Activated gamma-delta T cell treated with anti-CD3 and anti-CD28 coated beads, Interleukin-2, amount 50 U/mL, for 16 hours (primary cell): ENCODE measurements at places on chromosomes 3 and 15.

DNA sequence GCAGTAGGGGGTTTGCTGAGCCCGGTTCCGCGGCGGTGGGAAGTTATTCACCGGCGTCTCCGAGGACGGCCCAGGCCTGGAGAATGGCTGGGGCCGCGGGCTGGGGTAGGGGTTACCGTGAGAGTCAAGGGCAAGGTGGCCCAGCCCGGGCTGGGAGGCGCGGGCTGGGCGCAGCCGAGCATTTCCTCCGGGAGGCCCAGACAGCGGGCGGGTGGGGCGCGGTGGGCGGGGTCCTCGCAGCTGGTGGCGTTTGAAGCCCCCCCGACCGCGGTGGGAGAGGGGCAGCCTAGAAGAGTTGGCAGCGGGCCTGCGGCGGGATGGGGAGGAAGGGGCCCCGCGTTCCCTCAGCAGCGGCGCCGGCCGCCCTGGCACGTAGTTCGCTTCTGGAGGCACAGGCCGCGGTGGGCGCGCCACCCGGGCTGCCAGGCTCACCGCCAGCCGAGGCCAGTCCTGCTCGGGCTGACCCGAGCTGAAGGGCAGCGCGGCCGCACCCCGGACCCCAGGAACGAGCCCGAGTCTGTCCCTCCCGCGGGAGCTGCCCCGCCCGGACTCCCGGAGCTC is 960 bp upstream of the KLF13 start:
- peak; percentile 55 for DNase-seq

DNA sequence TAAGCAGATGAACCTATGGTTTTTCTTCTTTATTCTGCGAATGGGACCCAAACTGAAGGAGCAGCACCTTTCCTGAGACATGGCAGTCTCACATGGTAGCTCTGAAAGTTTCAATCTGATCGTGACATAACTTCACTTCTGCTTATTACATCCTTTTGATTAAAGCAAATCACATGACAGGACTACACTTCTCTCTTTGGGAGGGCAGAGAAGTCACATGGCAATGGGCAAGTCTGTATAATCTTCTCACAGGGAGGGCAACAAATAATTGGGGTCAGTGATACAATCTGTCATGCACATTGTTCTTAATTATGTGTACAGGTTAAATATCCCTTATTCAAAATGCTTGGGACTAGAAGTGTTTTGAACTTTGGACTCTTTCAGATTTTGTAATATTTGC is 21.6 kb downstream of the NCBP2 start:
- no peak for DNase-seq

DNA sequence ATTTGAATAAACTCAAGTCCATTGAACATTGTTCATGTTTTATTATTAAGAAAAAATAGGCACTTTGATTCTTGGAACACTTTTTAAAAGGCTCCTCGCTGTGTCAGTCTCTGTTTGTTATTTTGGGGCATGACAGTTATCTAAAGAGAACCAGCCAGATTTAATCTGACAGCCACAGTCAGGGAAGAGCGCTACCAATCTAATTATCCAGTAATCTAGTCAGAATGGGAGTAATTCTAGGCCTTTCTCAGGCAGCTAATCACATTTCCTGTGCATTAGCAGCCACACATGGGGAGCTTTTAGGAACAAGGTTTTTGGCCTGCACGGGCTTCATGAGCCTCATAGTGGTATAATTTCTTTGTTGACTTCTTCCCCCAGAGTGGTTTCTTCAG is 362.2 kb downstream of the RBMS3 start:
- no peak for DNase-seq

DNA sequence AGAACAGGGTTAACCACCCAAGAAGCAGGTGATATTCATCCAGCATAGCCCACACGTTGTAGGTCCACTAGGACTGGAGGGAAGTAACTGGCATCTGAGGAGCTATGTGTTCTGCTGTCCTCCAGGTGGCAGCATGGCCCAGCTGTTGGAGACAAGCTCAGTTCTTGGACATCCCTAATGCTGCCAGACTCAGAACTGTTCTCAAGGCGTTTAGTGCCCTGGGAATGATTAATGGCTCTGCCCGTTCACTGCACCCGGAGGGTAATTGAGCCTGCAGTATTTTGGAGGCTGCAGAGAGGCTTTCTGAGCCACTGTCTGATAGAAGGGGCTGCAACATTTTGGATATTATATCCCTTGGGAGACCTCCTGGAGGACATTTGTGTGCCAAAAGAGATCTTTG is 521.3 kb upstream of the SEMA6D start:
- DNase-seq = no peak

DNA sequence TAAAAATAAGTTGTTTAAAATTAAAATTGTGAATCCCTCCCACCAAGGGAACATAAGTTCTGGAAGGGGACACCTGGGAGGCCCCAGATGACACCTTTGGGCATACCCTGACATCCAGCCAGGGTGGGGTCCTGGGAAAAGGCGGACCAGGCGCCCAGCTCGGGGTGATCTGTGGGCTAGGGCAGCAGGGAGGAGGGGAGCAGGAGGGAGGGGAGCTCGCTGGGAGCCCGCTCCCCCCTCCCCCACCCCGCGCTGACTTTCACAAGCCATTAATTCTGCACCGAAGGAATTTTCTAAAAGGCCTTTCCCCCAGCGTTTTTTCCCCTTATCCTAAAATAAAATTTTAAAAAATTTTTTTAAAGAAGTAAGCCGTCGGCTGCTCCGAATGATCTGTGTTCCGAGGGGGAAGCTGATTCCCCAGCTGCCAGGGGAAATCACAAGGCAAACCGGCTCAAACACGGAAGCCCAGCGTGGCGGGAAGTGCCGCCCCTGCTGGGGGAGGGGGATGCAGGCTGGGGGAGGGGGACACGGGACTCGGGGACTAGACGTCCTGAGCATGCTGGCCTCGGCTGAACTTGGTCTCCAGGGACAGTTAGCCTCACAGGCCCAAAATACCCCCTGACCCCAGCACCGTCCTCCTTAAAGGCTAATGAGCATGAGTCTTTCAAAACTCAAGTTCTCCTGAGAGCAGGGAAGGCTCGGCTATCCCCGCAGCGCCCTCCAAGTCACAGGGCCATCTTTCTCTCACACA is 13.9 kb downstream of the PLXND1 start:
- DNase-seq = no peak

GRCh38 chr3:150890295-150890694 is 14.9 kb downstream of the MINDY4B start:
- no peak for DNase-seq

- DNase-seq = no peak
Measured at GRCh38 chr3:40071683-40072238, 237.7 kb upstream of the EIF1B start.

DNA sequence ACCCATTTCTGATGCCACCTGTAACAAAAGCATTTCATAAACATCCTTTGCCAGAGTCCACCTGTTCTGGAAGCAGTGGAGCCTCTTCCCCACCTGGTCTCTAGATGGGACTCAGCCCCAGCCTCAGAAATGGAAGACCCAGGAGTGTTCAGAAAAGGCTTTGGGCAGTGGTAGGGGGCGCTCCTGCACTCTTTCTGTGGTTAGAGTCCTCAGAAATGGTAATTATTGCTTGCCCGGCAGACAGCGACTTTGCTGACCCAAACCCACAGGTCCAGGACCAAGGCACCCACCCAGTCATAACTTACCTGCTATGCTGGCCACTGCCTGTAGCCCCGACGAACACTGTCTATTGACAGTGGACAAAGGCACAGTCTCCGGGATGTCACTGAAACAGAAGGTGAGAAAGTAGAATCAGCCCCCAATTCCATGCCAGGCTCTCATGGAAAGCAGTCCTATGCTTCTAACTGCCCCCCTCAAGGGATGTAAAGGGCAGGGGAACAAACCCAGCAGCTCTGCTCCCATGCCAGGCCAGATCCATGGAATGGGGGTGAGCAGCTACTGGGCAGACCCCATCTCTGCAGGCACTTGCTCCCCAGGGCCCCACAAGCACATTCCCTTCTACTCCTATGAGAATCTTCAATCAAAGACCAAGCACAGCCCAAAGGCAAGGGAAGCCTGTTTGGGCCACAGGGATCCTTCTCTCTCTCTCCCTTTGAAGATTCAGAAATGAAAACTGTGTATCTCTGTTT is 5.1 kb downstream of the ACAA1 start:
- DNase-seq = no peak

DNA sequence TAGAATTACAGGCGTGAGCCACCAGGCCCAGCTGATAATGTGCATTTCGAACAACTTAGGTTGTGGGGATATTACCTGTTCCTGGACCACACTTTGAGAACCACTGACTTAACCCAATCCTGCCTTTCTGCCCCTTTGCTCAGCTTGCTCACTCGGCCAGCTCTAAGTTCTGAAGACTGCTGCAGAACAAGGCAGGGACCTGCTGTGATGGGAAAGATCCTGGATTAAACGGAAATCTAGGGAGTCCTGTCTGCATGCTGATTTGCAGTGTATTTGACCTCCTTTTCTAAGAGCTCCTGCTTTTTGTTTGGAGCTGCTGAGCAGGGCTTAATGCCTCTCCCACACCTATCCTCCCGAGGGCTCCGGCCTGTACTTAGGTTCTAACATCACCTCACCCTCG is 2.9 kb downstream of the LTK start:
- no peak for DNase-seq

- DNase-seq = peak; percentile 17
Measured at GRCh38 chr3:32334675-32335074, 57.0 kb upstream of the CMTM7 start.

- DNase-seq = no peak
Measured at GRCh38 chr3:178308771-178309170, 227.5 kb upstream of the KCNMB2 start.

GRCh38 chr3:127732303-127732702 is 59.6 kb downstream of the ABTB1 start:
- DNase-seq = no peak

DNA sequence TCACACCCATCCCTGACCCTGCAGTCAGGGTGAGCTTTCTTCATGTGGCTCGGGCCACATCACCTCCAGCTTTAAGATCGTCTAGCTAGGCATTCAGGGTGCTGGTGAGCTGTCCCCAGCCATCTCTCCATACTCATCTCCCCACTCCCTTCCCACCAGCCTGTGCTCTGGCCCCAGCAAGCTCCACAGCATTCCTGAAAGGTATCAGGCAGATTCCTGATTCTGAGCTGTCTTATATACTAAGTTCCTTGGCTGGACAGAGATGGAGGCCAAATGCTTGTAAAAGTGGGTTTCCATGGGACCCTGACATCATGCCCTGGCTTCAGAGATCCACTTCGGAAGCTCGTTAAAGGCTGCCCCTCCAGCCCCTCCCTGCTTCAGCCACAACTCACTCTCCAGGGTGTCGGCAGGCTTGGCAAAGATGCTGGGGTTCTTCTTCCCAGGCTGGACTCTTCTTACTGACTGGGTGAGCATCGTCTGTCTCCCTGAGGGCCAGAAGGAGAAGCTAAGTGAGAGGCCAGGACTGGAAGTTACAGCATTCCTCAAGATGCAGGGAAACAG is 3.9 kb downstream of the CILP start:
- DNase-seq = no peak

- DNase-seq = no peak
Measured at GRCh38 chr15:67928666-67929065, 88.8 kb upstream of the RNU6-1 start.

DNA sequence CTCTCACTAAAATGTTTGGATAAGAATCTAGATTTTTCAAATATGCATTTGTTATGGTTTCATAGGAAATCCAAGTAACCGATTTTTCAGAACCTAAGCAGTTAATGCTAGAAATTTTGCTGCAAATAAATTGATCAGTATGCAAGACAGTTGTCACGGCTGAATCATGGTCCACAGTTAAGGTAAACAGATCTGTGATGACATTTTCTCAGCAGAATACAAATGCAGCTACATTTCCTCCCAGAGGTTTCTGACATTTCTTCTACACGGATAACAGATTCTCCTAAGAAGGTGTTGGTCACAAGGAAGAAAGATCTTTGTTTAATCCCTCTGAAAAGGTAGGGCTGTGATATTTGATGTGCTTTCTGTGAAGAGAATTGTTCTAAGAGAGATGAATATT is 36.9 kb downstream of the ARNT2 start:
- no peak for DNase-seq

- no peak for DNase-seq
Measured at GRCh38 chr3:127254730-127255129, 33.1 kb downstream of the PRR20G start.

GRCh38 chr15:79132770-79133169 is 42.2 kb upstream of the RASGRF1 start:
- DNase-seq = no peak

GRCh38 chr3:11415099-11415498 is 142.9 kb downstream of the ATG7 start:
- no peak for DNase-seq

DNA sequence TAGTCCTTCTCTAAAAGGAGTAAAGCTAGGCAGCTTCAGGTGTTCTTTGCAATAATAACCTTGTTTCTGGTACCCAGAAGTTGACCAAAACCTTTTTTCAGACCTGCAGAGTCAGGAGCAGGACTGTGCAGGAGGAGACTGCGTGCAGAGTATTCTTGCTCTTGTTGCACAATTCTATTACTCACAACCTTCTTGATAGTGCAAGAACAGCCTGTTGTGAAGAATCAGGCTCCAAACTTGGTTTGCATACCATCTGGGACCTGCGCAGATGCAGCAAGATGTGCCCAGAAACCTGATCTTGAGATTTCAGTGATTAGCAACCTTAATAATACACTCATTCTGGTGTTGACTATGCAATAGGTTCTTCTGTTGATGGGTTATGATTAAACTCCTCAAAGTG is 111.9 kb downstream of the ATG7 start:
- no peak for DNase-seq

DNA sequence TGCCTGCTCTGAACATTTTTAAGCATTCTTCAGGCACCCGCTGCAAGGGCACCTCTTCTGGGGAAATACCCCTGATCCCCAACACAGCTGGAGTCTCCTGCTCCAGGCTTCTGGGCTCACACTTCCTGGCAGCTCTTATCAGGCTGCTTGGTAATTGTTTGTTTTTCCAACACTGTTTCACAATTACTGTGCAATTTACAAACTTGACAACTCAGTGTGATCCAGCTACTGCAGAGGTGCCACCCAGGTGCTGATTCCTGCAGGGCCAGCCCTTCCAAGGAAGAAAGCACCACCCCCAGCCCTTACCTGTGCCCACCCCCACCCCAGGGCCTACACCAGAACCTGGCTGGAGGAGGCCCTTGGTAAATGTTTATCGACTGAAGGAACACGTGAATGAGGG is 66.5 kb downstream of the MAGEF1 start:
- no peak for DNase-seq

DNA sequence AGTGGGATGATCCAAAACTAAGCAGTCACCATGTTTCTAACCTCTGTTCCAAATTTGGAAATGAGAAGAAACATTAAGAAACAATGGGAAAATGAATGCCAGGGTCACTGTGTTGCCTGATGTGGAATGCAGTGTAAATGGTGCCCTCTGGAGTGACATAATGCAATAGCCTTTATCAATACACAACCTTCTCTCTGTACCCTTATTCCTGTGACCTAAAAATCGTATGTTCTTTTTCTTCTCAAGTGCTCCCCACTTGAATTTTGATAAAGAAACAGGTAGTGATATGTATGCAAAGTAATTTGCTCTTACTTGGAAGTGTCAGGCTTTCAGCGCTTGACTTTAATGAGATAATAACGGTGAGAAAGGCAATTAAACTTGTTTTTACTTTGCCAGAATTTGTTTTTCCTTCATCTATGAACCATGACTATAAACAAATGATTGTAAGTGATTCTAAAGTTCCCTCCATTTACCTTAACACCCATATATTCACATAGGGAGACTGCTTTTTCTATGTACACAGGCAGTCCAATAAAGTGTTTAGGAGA is 145.8 kb upstream of the THRB start:
- DNase-seq = no peak
